ENCODE measurements at places on chromosomes 16 and 17. TPM values are rescaled to one million over a fixed set of nuclear protein-coding genes. Genes with fewer than 3 reads are reported as not detected.

The LDHD gene
- 14.5 TPM for total RNA-seq

DNA sequence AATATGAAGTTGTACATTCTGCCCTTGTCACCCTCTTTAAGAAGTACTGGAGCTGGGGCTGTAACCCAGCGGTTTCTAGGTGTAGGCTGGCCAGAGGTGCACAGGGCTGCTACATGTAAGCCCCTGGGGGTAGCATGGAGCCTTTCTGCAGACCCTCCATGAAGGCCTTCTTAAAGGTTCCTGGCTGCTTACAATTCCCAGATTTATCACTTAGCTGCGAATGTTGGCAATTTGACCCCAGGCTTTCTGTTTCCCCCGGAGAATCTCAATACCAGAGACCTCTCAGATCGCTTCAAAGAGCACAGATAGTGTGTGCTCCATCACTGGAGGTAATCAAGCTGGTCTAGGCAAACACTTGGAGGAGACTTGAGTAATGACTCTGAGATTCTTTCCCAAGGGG lies 309.4 kb downstream of the CBLN1 start:
- no peak for DNase-seq

GRCh38 chr17:44004077-44004760 lies at the start of gene NAGS:
TSS of gene NAGS (plus strand) at chr17:44004622. CDS start at chr17:44004664, 42 bp downstream.
- no peak for DNase-seq

DNA sequence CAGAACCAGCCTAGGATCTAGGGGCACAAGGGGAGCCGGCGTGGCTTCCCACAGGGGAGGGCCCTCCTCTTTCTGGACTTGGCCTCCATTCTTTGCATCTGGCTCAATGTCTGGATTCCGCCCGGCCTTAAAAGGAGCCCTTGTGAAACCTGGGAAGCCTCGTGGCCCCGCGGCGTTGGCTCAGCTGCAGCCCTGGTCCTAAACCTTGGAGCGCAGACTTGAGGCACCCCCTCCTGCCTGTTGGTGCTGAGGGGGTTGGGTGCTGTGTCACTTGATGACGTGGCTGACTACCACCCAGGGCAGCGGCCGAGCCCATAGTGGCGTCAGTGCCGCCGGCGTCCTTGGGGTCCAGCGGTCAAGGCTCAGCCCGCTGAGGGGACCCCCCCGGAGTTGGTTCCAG lies 4.4 kb downstream of the TRAPPC2L start:
- DNase-seq, result no peak

GRCh38 chr17:79778504-79779083 lies 646 bp downstream of the CBX2 start:
- no peak for DNase-seq

- DNase-seq, result no peak
These were observed 154.6 kb upstream of the ZNF267 start for GRCh38 chr16:31718998-31719397.

DNA sequence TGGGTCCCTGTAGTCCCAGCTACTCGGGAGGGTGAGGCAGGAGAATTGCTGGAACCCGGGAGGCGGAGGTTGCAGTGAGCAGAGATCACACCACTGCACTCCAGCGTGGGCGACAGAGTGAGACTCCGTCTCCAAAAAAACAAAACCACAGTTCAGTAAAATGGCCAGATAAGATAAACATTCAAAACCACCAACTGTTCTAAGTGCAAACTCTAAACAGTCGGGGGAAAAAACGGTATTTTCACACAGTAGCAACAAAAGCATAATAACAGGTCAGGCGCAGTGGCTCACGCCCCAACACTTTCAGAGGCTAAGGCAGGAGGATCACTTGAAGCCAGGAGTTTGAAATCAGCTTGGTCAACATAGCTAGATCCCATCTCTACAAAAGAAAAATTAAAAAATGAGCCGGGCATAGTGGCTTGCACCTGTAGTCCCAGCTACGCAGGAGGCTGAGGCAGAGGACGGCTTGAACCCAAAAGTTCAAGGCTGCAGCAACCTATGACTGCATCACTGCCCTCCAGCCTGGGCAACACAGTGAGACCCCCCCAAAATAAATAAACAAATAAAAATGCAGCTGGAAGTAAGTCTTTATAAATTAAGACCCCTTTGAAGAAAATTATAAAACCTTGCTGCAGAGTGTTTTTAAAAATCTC lies 10.8 kb upstream of the HASPIN start:
- no peak for DNase-seq

The EPX gene
- total RNA-seq, result not detected

GRCh38 chr17:39738568-39738901 lies 797 bp downstream of the GRB7 start:
- DNase-seq, result no peak

DNA sequence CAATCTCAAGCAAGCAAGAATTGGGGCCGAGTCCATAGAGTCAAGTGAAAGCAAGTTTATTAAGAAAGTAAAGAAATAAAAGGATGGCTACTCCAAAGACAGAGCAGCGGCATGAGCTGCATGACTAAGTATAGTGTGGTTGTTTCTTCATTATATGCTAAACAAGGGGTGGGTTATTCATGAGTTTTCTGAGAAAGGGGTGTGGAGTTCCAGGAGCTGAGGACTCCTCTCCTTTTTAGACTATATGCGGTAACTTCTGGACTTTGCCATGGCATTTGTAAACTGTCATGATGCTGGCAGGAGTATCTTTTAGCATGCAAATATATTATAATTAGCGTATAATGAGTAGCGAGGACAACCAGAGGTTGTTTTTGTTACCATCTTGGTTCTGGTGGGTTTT lies 819.9 kb downstream of the KCNJ2 start:
- no peak for DNase-seq

- no peak for DNase-seq
These were observed 319.2 kb downstream of the PHKB start for GRCh38 chr16:47780213-47780875.

Measured in mucosa of gallbladder (tissue), 1 donor.